ENCODE measurements at places on chromosomes 3 and 15.

- no peak for DNase-seq
Observed at GRCh38 chr15:90080818-90081393, 21.4 kb downstream of the IDH2 start.

DNA sequence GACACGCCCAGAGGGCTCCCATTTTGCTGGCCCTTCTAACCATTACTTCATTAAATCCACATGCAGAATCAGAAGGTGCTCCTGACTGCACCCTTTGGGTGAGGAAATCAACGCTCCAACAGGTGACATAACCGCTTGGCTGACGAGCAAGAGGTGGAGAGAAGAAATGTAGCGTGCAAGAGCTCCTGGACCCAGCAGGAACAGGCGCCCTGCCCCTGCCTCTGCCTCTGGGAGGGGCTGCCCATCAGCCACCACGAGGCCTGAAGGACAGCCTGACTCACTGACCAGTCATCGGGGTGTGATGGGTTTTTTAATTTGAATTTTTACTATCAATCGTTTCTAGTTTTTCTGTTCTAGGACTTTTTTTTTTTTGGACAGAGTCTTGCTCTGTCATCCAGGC lies 218.2 kb downstream of the ADAMTS17 start:
- DNase-seq = no peak

- DNase-seq = no peak
Observed at GRCh38 chr3:49740427-49740826, 16.7 kb upstream of the GMPPB start.

- no peak for DNase-seq
Observed at GRCh38 chr3:70556056-70556455, 243.6 kb upstream of the MDFIC2 start.

GRCh38 chr3:193134856-193135255 lies 106.2 kb upstream of the PLAAT1 start:
- DNase-seq = no peak

DNA sequence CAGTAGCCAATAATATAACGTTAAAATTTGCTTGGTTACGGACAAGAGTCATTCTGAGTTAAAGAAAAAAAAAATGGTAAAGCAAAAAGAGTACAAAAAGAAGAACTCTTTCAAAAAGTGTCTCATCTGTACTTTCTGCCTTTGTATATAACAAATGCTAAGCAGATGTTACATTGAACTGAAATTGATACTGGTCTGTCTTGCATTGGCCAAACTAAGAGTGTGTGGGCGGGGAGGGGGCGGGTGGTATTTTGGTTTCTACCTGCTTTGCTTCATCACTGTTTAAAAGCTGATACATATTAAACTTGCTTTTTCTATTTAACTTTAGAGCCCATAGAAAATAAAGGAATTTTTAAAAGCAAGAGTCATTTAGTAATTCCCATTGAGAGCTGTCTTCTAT lies 215.0 kb upstream of the THBS1 start:
- DNase-seq = no peak

GRCh38 chr15:101637516-101637915 lies 14.7 kb downstream of the TM2D3 start:
- no peak for DNase-seq

- no peak for DNase-seq
Observed at GRCh38 chr15:27058939-27059338, 88.0 kb downstream of the GABRG3 start.

DNA sequence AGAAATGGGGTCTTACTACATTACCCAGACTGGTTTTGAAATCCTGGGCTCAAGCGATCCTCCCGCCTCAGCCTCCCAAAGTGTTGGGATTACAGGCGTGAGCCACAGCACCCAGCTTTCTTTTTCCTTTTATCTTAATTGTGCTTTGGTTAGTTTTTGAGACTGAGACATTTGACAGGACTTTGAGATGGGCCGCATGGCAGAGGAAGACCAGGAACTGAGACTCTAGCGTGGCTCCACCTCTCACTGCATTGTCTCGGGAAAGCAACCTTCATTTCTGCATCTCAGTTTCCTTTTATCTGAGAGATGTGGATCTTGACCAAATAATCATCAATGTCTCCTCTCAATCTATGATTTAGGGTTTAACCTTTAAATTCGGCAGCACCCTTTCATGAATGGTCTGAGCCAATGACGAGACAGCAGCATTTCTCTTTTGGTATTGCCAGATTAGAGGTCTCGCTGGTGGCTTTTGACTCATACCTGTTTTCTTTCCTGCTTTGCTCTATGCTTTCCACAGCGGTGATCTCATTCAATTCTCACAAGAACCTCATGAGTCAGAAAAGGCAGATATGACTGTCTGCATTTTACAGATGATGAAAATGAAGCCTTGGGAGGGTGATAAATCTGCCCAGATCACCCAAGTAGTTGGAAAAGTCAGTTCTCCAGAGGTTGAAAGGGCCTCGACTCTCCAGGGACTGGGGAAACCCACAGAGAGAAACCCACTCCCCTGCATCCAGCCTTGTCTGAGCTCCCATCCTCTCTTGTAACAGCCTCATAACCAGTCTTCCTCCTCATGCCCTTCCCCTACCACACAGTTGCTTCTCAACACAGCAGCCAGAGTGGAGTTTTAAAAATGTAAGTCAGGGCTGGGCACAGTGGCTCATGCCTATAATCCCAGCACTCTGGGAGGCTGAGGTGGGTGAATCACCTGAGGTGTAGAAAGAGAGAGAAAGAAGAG lies 84.8 kb upstream of the FOXB1 start:
- no peak for DNase-seq
